ENCODE measurements at places on chromosomes 5 and 9.

DNA sequence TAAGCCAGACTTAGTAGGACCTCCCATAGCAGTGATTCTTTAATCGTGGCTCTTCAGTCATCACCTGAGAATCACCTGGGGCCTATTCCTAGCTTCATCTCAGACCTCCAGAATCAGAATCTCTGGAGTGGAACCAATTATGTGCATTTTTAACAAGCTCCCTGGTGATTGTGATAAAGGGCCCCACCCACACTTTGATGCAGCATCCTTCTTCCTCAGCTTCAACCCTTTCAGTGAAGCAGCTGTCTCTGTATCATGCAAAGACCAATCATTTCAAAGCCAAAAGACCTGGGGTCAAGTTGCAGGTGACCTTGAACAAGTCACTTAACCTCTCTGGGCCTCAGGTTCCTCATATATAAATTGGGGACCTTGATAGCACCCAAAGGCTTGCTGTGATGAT is 17.1 kb downstream of the FBXO10 start:
- no peak for DNase-seq

DNA sequence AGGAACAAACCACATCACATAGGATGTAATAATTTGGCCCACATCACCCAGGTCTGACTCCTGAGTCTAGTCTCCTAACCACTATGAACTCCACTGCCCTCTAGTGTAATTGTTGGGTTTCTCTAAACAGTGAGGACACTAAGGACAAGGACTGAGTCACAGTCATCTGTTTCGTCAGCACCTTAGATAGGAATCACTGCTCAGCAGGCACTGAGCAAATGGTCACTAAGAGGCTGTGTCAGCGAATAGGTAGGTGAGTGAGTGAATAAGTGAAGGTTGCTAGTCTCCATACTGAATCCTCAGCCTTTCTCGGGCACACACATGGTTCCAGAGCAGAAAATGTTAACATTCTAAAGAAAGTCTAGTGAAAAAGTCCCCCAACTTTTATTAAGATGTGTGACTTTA is 278.6 kb downstream of the SPOCK1 start:
- DNase-seq: peak; percentile 71

- DNase-seq: no peak
These were observed 53.2 kb downstream of the NSG2 start for GRCh38 chr5:174098694-174099093.

- DNase-seq: no peak
These were observed 154.5 kb downstream of the ARSB start for GRCh38 chr5:78830528-78831046.

- no peak for DNase-seq
These were observed 2.7 kb upstream of the IRX4 start for GRCh38 chr5:1885404-1885755.

DNA sequence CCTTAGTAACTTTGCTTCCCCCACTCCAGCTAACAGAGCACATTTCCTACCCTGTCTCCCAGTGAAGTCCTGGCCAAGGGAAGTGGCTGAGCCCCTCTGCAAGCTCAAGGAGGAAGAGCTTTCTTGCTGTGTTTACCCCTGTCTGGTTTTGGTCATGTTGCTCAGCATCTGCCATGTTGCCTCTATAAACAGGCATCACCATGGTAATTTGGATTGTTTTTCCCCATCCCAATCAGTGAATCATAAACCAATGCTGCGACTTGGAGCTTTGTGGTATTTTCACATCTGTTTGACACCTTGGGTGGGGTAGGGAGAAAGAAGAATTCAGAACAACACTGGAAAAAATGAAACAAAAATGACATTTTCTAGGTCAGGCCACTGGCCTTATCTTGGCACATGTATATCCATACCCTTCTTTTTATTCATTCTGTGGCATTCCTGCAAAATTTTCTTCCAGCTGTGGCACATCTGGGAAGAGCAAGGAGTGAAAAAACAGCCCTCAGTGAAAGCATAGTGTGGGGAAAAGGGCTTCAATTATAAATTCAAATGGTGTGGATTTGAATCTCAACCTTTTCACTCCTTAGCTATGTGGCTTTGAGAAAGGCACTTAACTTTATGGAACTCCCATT is 42.5 kb downstream of the SLIT3 start:
- no peak for DNase-seq

DNA sequence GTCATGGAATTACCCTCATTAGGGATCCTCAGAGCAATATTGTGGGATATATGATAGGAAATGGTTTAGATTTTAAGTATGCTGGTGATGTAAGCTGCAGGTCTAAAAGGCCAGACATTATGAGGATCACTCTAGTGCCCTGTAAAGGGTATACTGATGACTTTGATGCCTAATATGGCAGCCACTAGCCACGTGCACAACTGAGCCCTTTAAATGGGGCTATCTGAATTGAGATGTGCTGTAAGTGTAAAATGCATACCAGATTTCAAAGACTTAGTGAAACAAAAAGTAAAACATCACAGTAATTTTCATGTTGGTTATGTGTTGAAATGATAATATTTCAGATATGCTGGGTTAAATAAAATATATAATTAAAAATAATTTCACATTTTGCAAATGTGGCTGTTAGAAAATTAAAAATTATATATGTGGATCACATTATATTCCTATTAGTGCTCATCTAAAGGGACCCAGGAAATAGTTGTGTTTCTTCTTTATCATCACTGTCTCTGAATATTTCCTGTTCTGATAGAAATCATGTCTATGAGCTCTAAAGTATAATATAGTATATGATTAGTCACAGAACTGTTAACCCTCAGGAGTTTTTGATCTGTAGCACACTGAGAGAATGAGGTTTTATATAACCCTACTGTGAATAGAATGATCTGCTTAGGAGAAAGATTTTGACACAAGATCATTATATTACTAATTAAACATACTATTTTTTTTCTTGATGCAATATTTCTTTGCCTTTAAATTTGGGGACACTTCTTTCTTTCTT is 50.1 kb downstream of the OSTF1 start:
- DNase-seq: no peak

GRCh38 chr5:136028090-136028489 is 698 bp upstream of the TGFBI start:
- DNase-seq: no peak

- peak; percentile 92 for DNase-seq
These were observed 486.7 kb downstream of the RAB3C start for GRCh38 chr5:59069438-59070079.

GRCh38 chr5:55227664-55228430 is 732 bp upstream of the MCIDAS start:
- DNase-seq: no peak

DNA sequence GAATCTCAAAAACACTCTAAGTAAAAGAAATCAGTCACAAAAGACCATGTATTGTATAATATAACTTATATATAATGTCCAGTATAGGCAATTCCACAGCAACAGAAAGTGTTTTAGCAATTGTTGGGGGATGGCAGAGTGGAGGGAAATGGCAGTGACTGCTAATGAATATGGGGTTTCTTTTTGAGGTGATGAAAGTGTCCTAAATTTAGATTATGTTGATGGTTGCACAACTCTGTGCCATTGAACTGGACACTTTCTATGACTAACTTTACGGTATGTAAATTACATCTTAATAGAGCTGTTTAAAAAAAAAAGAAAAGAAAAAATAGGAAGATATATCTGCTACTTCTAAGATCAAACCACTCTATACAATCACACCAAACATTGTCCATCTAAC is 124.9 kb upstream of the ZNF462 start:
- DNase-seq: no peak

- DNase-seq: no peak
These were observed 163.6 kb upstream of the SPEF2 start for GRCh38 chr5:35454011-35454525.

Measured in non-pigmented ciliary epithelial cell (primary cell).